Activated CD4-positive, alpha-beta T cell treated with anti-CD3 and anti-CD28 coated beads, Interleukin-2, amount 50 U/mL, for 24 hours (primary cell): ENCODE measurements at places on chromosomes 2 and 18.

DNA sequence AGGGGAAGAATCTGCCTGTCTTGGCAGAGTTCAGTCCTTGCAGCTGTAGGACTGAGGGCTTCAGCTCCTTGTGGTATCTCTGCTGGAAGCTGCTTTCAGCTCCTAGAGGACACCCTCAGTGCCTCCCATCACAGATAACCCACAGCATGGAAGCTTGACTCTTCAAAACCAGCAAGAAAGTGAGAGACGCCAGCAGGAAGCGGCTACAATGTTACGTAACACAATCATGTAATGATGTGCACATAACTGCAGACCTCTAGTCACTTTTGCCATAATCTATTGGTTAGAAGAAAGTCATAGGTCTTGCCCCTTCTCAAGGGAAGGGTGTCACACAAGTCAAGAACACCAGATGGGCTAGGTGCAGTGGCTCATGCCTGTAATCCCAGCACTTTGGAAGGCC lies 69.1 kb upstream of the AFF3 start:
- no peak for DNase-seq

DNA sequence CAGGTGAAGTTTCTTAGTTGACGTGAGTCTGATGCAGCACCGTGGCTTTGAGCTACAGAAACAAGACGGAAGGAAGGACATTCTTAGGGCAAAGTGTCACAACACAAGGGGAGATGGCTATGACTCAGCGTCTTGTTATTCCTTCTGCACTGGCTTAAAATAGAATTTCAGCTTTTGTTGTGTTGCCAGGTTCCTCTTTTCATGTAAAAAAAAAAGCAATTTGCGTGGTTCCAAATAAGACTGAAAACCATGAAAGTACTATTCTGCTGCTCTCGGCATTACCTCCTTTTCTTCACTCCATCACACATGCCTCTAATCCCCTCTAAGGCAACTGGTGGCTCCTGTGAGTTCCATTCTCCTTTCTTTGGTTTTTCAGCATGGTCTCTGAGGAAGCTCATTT lies 150.1 kb downstream of the ANTXR1 start:
- no peak for DNase-seq

DNA sequence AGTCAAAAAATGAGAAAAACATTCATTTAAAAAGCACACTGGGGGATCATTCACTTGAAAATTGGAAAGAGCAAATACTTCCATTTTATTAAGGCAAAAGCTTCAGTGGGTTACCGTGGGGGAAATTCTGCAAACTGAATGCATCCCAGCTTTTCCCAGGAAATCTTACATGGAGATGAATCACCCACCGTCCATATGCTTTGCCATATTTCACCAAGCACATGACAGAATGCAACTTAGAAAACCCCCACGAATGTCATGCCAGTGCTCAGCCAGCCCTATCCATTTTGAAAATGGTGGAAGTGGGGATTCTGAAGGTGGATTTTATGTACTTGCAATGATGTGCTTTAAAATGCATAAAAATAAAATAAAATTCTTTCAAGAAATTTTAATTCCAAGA lies 485.5 kb upstream of the ID2 start:
- DNase-seq: no peak

DNA sequence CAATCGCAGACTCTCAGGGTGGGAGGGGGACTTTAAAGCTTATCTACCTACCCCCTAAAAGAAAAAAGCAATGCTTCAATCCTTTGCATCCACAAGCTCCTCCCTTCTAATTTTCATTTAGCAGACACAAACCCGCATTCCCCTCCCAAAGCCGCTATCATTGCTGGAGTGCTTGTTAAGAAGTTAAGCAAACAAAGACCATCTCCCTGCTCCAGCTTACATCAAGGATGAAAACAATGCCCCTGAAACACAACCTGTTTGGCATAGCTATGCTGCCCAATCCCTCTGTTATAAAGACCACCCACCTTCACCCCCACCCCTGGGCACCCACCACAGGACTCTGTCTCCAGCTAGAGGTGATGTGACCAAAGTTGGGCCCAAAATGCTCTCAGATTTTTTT lies 33.0 kb downstream of the REEP1 start:
- no peak for DNase-seq

- peak; percentile 21 for DNase-seq
These were observed 158.4 kb downstream of the SETBP1 start for GRCh38 chr18:44838971-44839666.

DNA sequence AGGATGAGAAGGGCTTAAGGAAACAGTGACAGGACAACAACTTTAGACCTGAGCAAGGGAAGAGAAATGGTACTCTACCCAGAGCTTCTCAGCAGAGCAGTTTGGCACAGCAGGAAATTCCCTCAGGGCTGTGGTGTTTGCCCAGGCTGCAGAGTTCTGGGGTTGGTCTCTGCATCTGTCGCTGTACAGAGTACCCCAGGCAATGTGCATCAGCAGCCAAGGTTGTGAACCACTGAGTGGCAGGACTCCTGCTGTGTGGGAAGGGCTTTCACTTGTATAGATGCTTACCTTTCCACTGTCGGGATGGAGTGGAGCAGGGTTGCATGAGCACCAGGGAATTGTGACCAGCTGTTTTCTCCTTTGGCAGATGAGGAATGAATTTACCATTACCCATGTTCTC lies 21.2 kb downstream of the STAMBP start:
- no peak for DNase-seq

DNA sequence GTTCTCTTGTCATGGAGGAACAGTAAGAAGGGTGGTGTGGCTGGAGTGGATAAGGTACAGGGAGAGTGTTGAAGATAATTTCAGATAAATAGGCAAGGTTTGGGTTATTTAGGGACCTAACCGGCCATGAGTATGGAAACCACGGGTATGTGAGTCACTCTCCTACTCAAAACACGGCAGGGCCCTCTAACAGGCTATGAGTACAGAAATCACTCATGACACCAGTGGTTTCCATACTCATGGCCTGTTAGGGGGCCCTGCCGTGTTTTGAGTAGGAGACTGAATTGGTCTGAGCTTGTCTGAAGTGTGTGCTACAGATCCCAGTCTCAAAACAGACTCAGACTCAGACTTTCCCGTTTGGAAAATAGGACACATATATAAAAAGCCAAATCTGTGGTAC lies 428.4 kb upstream of the HNMT start:
- no peak for DNase-seq
